Colonic mucosa (tissue), 4 donors: ENCODE measurements at places on chromosomes 6 and 20. TPM values are rescaled to one million over a fixed set of nuclear protein-coding genes. Genes with fewer than 3 reads are reported as not detected.

GRCh38 chr20:51346686-51347485 lies 195.6 kb downstream of the NFATC2 start:
- no peak overlapping the region for H3K4me3 ChIP-seq
- no peak for DNase-seq
- no peaks in the 10 kb centered on the region for H3K4me1 ChIP-seq
- no peaks in the 10 kb centered on the region for H3K36me3 ChIP-seq
- H3K27ac ChIP-seq: no peak overlapping the region

TOP1 gene
- 80.6 TPM for total RNA-seq

PRL gene
- not detected for total RNA-seq

SLC12A5 gene
- 0.96 TPM for total RNA-seq

DNA sequence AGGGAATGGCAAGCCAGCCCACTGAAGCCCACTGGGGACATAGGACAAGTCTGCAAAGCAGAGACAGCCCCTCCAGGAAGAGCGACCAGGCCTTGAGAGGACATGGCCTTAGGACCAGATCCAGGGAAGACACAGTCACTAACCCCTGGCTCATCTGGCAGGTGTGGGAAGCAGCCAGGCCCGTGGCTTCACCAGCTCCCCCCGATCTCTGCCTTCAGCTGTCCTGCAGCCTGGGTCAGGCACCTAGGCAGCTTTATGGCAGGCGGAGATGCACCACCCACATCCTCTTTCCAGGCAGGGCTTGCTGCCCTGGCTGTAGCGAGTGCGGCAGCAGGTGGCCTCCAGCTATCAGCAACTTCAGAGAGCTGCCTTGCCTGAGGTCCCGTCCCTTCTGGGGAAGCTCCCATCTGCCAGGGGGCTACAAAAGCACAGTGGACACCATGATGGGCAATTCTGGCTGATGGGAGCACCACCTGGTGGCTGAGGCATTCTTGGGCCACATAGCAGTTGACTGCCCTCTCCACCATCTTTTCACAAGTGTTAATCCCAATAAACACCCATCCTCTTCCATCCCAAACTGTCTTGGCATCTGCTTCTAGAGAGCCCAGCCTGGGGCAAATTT lies 85.8 kb downstream of the DZANK1 start:
- H3K27ac ChIP-seq: no peak overlapping the region
- no peak for DNase-seq
- H3K36me3 ChIP-seq: no peaks in the 10 kb centered on the region
- H3K4me3 ChIP-seq: no peak overlapping the region

DNA sequence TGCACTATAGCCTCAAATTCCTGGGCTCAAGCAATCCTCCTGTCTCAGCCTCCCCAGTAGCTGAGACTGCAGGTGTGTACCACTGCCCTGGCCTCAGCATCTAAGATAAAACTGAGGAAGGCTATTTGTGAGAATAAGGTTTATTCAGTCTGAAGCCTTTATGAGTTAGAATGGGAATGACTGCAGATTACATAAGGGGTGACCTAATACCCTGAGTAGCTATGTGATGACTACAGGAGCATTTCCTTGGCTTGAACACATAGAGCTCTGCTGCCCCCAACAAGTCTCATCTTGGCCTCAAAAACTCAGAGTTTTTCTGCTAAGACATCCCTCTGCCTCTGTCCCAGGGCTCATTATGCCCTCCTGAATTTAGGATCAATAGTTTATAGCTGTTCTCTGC lies 7.6 kb downstream of the GSS start:
- no peaks in the 10 kb centered on the region for H3K36me3 ChIP-seq
- no peaks in the 10 kb centered on the region for H3K27me3 ChIP-seq
- no peak overlapping the region for H3K27ac ChIP-seq
- no peak overlapping the region for H3K4me3 ChIP-seq
- no peaks in the 10 kb centered on the region for H3K4me1 ChIP-seq
- DNase-seq: no peak

FAM162B gene
- total RNA-seq: 0.64 TPM

DNA sequence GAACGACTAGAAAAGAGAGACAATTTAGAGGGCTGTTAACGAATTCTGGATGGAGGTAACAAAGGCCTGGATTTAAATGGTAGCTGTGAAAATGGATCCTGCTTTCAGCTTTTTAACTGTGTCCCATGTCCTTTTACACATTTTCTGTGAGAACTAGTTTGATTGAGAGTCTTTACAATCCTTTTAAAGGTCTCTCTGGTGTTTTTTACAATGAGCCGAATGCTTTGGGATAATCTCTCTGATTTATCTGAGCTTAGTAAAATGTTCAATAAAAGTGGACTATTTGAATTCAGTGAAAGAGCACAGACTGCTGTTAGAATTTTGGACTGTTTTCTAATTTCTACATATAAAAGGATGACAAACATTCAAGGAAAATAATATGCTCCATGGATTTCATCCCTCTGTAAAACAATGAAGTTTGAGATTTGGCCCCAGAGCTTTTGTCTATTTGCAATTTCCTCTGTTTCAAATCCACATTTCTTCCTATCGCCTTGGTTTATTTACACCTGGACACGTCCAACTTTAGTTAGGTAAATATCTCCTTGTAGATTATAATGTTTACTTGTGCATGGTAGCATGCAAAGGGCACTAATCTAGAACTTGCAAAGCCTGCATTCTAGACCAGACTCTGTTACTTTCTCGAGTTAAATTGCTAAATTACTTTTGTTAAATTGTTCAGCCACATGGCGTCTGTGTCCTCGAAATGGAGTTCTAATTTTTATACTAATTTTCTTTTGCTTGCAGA lies 871.0 kb upstream of the CITED2 start:
- no peak overlapping the region for H3K4me3 ChIP-seq
- H3K27ac ChIP-seq: no peak overlapping the region
- H3K36me3 ChIP-seq: no peaks in the 10 kb centered on the region
- no peaks in the 10 kb centered on the region for H3K4me1 ChIP-seq

- H3K4me3 ChIP-seq: no peak overlapping the region
- no peak for DNase-seq
- no peaks in the 10 kb centered on the region for H3K4me1 ChIP-seq
- H3K36me3 ChIP-seq: no peaks in the 10 kb centered on the region
- no peaks in the 10 kb centered on the region for H3K27me3 ChIP-seq
These were observed 121.6 kb downstream of the ADGRB3 start for GRCh38 chr6:68756454-68757375.

GRCh38 chr6:168877821-168878282 lies 375.8 kb downstream of the THBS2 start:
- H3K27me3 ChIP-seq: no peaks in the 10 kb centered on the region
- peak; percentile 70 for DNase-seq
- no peaks in the 10 kb centered on the region for H3K36me3 ChIP-seq
- no peak overlapping the region for H3K27ac ChIP-seq

GRCh38 chr20:36881888-36882287 lies 6.0 kb downstream of the TLDC2 start:
- DNase-seq: no peak
- H3K4me3 ChIP-seq: no peak overlapping the region
- H3K27ac ChIP-seq: peak overlapping the region; percentile 2
- H3K4me1 ChIP-seq: no peaks in the 10 kb centered on the region

SLC17A1 gene
- not detected for total RNA-seq

DNA sequence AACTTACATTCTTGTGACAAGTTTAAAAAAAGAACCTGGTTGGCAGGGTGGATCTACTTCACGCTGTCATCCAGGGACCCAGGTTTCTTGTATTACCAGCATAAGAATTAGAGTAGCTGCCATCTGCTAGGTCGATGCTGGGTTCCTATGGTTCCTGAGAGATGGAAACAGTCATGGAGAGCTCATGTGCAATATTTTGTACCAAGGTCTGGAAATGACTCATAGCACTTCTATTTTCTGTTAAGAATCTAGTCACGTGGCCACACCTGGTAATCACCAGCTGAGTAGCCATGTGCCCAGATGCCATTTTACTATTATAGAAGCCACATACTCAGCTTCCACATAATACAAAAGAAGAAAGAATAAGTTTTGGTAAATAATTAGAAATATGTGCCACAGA lies 171.3 kb downstream of the CD83 start:
- no peak overlapping the region for H3K4me3 ChIP-seq
- H3K36me3 ChIP-seq: no peaks in the 10 kb centered on the region
- no peak overlapping the region for H3K27ac ChIP-seq
- no peaks in the 10 kb centered on the region for H3K4me1 ChIP-seq
- H3K27me3 ChIP-seq: no peaks in the 10 kb centered on the region
- DNase-seq: no peak
